ENCODE measurements at places on chromosomes 13 and 19.

DNA sequence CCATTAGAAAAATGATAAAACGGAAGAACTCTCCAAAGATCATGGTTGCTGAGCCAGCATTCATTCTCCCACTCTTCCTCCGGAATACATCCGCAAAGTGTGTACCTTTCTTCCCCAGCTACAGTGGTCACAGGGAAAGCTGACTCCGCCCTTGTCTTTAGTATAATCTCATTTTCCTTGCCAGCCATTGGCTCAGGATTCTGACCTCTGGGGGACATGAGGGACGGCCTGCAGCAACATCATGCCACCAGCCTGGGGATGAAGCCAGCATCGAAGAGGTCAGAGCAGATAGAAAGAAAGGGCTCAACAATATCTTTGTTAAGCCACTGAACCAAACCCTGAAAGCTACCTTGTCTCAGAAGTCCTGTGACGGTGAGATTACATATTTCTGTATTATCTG, 46.3 kb upstream of the TPP2 start:
- no peak for DNase-seq

DNA sequence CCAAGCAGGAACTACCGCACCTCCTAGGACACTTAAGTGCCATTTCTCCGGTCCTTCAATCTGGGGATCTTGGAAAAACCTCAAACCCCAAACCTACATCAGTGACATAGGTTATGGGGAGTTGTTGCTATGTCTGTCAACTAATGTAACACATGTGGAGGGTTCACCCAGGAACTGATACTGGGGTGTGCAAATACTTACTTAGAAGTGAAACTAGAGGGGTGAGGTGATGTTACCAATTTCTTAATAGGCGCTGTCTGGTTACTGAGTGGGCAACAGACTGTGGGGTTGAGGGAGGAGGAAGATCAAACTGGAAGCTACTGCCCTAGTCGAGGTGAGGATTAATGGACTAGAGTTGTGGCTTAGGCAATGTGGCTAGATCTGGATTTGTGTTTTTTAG, 1.9 kb downstream of the ZNF586 start:
- no peak for DNase-seq

DNA sequence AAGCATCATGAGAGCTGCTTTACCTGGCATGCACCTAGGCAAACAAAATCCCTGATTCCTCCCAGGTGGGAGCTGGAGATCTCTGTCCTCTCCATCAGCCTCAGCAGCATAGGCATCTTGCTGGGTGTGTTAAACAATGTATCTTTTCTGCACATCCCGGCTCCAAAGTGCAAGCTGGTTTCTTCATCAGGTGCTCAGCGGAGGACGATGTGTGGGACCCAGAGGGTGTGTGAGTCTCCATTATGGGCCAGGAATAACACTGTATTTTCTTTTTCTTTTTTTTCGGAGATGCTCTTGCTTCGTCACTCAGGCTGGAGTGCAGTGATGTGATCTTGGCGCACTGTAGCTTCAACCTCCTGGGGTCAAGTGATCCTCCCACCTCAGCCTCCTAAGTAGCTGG, 9.9 kb downstream of the CNFN start:
- DNase-seq = no peak

DNA sequence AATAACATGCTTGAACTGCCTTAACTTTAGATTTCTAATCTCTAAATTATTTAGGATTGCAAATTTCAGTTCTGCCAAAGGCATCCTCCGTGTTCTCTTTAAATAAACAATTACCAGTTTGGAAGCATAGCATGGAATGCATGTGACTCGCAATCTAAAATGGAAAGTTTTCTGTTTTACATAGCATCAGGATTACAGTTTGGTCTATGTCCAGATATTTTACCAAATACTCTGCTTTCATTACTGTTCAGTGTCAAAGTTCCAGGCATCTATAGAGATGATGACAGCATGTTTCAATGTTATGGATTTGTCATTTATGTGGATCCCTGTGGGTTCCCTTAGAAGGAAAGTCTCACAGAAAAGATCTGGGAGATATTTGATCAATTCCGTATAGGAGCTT, 16.8 kb downstream of the FLT1 start:
- no peak for DNase-seq

GRCh38 chr19:33298146-33298911, 4.0 kb downstream of the CEBPA start:
- peak; percentile 48 for DNase-seq

DNA sequence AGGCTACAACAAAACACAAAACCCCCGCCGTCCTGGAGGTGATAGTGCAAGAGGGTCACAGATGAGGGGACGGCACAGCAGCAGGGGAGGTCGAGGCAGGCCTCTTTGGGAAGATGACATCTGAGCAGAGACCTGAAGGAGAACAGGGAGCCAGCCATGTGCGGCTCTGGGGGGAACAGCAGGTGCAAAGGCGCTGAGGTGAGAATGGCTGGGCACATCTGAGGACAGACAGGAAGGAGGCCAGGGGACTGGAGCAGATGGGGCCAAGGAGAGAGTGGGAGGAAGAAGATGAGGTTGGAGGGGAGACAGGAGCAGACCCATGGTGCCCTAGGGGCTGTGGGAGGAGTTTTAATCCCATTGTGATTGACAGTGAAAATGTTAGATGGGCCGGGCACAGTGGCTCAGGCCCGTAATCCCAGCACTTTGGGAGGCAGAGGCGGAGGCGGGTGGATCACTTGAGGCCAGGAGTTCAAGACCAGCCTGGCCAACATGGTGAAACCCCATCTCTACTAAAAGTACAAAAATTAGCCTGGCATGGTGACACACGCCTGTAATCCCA, 1.8 kb upstream of the CKM start:
- no peak for DNase-seq

DNA sequence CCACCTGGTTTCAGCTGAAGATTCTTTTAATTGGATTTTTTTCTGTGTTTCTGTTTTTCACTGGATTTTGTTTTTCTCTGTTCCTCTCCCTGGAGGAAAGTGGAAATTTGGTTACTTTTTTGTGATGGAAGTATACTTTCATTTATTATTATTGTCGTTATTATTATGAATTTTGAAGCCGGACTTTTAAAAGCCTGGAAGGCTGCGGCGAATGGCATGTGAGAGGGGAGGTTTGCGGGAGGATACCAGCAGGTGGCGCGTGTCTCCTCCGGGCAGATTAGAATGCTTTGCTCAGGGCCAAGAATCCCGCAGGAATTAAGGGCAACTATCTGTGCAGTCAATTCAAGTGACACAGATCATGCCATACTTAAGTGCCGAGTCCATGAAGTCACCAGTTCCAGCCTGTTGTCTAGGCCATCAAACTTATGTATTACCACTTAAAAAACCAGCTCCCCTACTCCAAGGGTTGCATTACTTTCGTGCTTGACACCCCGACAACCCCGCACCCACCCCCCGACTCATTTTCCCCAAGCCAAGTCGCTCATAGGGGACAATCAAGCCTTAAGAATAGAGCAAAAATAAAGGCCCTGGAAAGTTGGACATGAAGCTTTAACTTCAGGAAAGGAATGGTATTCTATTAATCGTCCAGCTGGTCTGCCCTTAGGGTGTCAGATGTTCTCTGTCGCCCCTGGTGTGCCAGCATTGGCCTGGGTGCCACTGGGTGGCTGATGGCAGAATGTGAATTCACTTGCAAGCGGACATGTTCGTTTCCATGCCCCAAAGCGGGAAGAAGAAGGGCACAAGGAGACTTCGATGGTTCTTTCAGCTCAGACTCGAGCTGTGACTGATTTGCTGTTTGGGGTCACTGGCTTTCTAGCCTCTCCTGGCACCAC, 1.3 kb upstream of the LRCH1 start:
- DNase-seq = peak; percentile 82

DNA sequence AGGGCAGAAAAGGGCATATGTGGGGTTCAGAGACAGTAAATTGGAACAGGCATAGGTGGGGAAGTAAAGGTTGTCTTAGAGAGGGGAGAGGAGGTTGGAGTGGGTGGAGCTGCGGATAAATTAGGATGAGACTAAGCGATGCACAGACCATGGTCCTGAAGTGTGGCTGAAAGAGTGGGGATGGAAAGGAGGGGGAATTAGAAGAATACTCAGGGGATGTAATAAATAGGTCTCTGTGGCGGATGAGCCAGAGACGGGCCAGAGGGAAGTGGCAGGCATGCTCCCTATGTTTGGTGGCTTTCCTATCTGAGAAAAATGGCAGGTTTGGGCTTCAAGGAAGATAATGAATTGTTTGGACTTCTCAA, 123.4 kb downstream of the OLFM4 start:
- DNase-seq = no peak

- no peak for DNase-seq
These were observed 27.3 kb downstream of the PIP5K1C start for GRCh38 chr19:3672993-3673392.

DNA sequence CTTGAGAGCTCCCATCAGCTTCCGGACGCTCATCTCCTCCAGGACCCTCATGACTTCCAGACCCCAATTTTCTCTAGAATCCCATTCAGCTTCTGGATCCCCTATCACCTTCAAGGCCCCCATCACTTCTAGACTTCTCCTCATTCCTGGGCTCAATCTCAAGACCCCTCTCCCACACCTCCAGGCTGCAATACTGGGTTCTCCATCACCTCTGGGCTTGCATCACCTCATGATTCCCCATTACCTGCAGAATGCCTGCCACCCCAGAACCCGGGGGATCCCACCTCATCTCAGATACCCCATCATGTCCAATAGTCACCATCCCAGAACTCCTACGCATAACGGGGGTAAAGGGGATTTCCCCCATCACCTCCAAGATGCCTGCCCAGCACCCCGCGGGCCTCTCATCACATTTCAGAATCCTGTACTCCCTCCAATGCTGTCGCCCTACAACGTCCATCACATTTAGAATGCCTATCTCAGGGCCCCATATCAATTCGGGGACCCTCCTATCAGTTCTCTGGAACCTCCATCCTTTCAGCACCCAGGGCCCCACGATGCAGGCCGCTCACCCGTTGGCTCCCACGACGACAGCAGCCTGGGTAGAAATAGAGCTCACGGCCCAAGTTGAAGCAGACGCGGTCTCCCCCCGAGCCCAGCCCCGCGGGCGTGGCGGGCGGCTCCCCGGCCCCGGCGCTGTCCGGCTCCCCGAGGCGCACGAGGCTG, 738 bp downstream of the DMWD start:
- DNase-seq = no peak

DNA sequence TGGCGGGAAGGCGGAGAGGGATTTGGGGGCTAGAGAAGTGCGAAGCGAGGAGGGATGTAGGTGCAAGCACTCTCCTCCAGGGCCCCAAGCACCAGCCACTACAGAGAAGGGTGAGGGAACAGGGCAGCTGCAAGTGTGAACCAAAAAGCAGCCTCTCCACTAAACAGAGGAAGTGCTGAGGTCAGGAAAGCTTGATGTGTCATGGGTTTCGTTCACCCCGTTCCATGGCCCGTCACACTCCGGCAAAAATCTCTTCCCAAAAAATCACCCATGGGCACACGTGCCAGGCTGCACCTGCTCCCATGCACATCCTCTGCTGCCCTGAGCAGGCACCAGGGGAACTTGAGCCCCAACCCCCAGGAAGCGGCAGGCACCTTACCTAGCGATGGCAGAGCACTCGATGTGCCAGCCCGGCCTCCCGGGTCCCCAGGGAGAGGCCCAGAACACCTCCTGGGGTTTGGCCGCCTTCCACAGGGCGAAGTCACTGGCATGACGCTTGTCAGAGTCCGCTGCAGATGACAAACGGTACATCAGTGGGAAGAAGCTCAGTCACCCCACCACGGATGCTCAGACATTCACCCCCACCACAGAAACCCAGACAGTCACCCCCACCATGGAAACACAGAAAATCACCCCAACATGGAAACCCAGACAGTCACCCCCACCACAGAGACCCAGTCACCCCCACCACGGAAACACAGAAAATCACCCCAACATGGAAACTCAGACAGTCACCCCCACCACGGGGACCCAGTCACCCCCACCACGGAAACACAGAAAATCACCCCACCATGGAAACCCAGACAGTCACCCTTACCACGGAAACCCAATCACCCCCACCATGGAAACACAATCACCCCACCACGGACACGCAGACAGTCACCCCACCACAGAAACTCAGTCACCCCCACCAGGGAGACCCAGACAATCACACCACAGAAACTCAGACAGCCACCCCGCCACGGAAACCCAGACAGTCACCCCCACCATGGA, 29.0 kb downstream of the CARS2 start:
- no peak for DNase-seq

DNA sequence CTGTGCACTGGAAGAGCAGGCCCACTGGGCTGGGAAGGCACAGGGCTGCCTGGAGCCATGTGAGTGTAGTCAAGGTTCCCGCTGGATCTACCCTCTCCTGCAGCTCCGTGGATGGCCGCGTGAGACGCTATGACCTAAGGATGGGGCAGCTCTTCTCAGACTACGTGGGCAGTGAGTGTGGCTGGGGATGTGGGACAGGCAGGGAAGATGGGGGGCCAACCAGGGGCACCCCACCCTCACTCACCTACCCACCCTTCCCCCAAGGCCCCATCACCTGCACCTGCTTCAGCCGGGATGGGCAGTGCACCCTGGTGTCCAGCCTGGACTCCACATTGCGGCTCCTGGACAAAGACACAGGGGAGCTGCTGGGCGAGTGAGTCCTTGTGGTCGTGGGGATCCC, 6.1 kb downstream of the WDR83 start:
- DNase-seq = no peak

- DNase-seq = no peak
These were observed 16.8 kb downstream of the TEX29 start for GRCh38 chr13:111337206-111337605.

- peak; percentile 67 for DNase-seq
These were observed 7.5 kb upstream of the ARHGEF18 start for GRCh38 chr19:7340959-7341837.

GRCh38 chr19:33631609-33631973, 9.8 kb downstream of the CHST8 start:
- no peak for DNase-seq

DNA sequence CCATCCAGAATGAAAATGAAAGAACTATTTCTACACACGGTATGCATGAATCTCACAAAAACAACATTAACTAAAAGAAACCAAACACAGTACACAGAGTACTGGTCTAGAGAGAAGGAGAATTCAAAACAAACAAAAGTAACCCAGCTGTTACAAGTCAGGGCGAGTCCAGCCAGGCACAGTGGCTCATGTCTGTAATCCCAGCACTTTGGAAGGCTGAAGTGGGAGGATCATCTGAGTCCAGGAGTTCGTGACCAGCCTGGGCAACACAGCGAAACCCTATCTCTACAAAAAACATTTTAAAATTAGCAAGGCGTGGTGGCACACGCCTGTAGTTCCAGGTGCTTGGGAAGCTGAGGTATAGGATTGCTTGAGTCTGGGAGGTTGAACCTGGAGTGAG, 1.7 kb upstream of the PSMC4 start:
- no peak for DNase-seq

- no peak for DNase-seq
These were observed 820.8 kb upstream of the MIR17HG start for GRCh38 chr13:90526711-90527110.

GRCh38 chr19:9538183-9539058, at the start of gene ZNF426:
Gene ZNF426 (minus strand): TSS chr19:9538645. CDS start chr19:9536232, 2,413 bp downstream.
- peak; percentile 69 for DNase-seq

- DNase-seq = no peak
These were observed 44.3 kb downstream of the RAP2A start for GRCh38 chr13:97478247-97478646.

GRCh38 chr13:94710881-94711560, 1.3 kb downstream of the SOX21 start:
- peak; percentile 46 for DNase-seq

- no peak for DNase-seq
These were observed 428.5 kb downstream of the IRS2 start for GRCh38 chr13:109357751-109358471.

GRCh38 chr13:95516021-95516420, 36.5 kb upstream of the CLDN10 start:
- DNase-seq = no peak

All from mesothelial cell of epicardium (in vitro differentiated cells).